ENCODE measurements at places on chromosomes 6 and 20.

- no peak for DNase-seq
Measured at GRCh38 chr6:56104591-56104990, 142.8 kb downstream of the COL21A1 start.

GRCh38 chr6:88919032-88919431, 44.4 kb downstream of the RNGTT start:
- DNase-seq: no peak

DNA sequence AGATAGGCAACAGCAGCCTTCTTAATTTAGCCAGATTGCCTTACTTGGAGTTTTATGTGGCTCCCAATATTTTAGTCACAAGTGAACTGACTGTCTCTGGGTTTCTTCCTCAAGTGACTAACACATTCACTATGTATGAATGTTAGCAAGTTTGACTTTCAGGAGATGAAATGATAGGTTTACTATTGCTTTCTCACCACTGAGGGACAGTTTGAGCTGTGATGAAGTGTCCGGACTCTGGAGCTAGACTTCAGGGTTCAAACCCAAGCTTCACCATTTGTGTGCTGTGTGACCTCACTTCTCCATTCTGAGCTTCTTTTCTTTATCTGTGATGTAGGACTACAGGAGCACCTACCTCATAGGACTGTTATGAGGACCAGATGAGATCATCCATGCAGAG, 8.2 kb downstream of the DHX35 start:
- DNase-seq: no peak

GRCh38 chr20:15364781-15365180, 1027.4 kb upstream of the FLRT3 start:
- no peak for DNase-seq

DNA sequence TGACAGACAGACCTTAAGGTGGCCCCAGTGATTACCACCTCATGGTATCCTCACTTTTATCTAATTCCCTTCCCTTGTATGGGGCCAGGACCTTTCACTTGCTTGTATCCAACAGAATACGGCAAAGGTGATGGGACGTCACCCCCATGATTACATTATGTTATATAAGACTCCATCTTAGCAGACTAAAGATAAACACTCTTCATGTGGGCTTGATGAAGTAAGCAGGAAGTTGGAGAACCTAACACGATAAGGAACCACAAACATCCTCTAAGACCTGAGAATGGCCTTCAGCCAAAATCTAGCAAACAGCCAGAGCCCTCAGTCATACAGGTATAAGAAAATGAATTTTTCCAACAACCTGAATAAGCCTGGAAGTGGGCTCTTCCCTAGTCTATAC, 8.0 kb downstream of the SLC17A3 start:
- DNase-seq: no peak

DNA sequence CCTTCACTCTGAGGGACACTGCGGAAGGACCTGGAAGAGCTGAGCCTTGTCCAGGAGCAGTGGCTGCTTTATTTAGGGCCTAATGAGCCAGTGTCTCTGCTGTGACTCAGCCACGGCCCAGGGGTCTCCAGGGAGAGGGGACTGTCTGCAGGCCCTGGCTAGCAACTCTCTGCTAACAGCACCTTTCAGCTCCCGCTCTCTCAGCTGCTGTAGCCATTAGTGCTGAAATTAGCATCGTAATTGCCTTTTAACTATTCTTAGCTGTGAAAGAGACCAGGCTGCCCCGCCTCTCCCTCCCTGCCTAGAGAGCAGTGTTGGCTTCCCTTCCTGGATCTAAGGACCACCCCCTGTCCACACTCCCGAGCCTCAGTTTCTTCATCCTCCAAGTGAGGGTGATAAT, 53.1 kb upstream of the SLC32A1 start:
- DNase-seq: no peak

GRCh38 chr6:184161-184700, 108.1 kb upstream of the DUSP22 start:
- DNase-seq: no peak

DNA sequence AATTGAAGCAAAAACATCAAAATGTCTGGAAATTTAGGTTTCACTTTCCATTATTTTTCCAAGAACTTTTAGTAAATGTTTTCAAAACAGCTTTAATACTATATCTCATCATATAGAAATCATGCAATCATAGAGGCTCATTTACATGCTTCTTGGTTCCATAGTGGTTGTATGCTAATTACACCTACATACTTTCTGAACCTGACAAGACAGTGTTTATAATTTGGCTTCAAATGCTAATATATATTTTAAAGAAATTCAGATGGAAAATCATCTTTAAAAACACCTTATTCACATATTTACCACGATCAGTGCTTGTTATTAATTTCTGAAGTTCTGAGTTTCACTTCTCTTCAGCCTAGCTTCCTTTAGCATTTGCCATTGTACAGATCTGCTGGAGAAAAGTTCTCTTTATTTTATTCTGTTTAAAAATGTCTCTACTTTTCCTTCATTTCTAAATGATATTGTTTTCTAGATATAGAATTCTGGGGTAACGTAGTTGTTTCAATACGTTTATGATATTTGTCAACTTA, 89.9 kb downstream of the PLCB1 start:
- no peak for DNase-seq

DNA sequence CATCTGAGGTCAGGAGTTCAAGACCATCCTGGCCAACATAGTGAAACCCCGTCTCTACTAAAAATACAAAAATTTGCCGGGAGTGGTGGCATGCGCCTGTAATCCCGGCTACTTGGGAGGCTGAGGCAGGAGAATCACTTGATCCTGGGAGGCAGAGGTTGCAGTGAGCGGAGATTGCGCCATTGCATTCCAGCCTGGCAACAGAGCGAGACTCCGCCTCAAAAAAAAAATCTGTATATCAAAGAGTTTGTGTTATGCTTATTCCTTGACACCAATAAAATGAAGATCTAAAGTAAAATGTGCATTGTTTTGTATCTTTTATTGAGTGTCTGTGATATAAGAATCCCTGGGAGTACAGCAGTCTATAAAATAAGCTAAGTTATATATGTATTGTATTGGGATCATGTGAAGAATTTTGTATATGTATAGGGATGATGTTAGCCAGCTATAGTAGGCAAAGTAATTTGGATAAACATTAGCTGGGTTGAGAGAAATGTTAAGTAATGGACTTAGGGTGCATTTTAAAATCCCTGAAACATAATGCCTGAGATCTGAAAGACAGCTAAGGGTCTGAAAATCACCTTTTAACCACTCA, 10.9 kb downstream of the TBP start:
- DNase-seq: no peak

- no peak for DNase-seq
Measured at GRCh38 chr6:100906325-100906724, 25.2 kb upstream of the ASCC3 start.

- DNase-seq: no peak
Measured at GRCh38 chr6:98014442-98015201, 731.6 kb upstream of the MMS22L start.

- no peak for DNase-seq
Measured at GRCh38 chr20:46375771-46376170, 30.6 kb downstream of the ELMO2 start.

GRCh38 chr6:81054036-81054435, 698.4 kb downstream of the TENT5A start:
- DNase-seq: no peak

- DNase-seq: no peak
Measured at GRCh38 chr6:117564681-117565080, 37.6 kb downstream of the GOPC start.

DNA sequence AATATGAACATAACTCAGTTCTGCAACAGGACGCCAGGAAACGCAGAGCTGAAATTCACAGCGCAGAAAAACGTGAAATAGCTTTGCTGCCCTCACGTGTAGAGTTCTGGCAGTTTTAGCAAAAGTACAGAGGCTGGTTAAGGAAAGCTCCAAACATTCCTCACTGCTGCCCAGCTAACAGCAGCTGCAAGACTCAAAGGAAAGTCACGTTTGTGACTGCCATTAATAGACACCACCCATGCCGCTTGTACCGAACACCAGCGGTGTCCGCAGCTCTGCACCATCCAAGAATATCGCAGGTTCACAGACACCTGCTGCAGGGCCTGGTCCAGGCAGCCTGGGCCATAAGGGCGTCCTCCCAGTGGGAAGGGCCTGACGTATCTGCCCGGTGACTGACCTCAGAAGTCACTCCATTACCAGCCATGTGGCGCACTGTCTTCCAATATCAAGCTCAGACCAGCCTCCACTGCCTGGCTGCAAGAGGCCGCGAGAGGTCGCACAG, 61.4 kb downstream of the WDR27 start:
- no peak for DNase-seq

DNA sequence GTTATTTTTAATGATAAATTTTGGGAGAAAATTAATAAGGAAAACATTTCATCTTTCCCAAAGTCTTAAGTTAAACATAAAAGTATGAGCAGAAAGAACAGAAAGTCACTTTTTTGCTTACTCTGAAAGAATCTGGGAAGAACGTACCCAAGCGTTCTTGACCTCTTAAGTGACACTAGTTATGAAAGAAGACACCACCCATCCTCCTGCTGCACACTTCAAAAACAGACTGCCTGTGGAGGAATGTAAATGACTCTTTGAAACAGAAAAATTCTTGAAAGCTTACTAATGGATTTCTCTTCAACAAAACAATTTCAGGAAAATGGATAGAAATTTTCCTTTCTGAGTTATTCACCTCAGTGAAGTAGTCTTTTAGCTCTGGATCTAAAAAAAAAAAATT, 227.7 kb downstream of the MEI4 start:
- DNase-seq: no peak

DNA sequence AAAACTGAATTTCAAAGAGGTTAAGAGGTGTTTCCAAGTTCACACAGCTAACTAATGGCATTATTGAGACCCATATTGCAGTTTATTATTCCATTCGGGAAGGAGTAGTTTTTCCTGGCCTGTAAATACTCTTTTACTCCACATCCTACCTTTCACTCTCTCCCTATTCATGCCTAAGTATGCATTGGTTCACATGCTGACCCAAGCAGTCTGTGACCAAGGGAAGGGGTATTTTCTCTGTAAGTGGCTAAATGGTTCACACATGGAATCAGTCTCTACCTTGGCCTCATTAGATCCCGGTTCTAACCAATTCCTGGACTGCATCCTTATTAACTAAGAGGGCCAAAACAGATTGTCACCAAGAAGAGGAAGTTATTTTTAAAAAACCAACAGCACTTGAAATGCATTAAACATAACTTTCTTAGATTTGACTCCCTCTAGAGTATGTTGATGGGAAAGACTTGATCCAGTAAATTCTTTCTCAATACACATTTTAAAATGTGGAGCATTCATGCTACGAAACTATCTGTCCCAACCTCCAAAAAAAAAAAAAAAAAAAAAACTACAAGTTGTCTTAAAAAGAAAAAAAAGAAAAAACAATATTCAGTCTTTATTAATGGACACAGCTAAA, 17.8 kb upstream of the RSPO3 start:
- no peak for DNase-seq

GRCh38 chr6:148927586-148927985, 180.8 kb downstream of the UST start:
- no peak for DNase-seq

GRCh38 chr6:105835373-105835772, 250.8 kb upstream of the PRDM1 start:
- no peak for DNase-seq

DNA sequence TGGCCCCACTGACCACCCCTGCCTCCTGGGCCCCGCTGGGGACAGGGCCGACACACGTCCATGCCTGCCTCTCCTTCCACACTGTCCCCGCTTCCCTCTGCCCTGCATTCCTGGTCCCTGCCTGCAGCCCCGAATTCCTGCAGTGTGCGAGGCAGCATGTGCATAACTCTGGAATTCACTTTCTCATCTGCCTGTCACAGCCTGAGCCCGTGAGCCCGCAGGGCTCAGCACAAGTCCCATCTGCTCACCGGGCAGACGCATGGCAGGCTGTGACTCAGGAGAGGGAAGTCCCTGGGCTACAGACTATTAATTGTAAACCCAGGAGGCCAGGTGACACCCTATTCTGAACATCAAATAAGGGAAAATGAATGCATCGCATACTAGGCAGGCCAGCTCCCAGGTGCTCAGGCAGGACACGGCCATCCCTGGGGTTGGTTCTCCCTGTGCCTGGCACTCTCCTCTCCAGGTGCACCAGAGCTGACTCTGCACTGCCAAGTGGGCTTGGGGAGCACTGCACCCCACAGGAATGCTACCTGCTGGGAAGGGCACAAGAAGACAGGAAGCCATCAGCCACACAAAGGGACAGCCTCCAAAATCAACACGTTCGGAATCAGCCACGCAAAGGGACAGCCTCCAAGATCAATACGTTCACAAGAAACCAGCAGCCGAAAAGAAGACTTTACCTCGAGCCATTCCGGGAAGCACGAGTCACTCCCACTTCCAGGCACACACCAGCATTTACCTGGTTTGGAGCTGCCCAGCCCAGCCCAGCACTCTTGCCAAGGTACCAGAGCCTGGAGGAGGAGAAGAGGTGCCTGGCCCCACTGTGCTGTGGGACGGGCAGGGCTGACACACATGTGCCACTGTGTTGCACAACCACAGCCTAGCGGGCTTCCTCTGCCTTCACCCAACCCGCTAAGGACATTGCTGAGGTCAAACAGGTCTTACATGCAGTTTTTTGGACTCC, 65.9 kb downstream of the DLL1 start:
- DNase-seq: no peak

GRCh38 chr6:6886886-6887285, 220.9 kb upstream of the RREB1 start:
- no peak for DNase-seq

- DNase-seq: no peak
Measured at GRCh38 chr20:15302075-15302474, 964.7 kb upstream of the FLRT3 start.

GRCh38 chr6:134732763-134733162, 217.1 kb downstream of the ALDH8A1 start:
- DNase-seq: no peak

- peak; percentile 20 for DNase-seq
Measured at GRCh38 chr6:134111062-134111677, 58.7 kb upstream of the SLC2A12 start.

GRCh38 chr6:158113802-158114201, 54.3 kb downstream of the SERAC1 start:
- DNase-seq: no peak

DNA sequence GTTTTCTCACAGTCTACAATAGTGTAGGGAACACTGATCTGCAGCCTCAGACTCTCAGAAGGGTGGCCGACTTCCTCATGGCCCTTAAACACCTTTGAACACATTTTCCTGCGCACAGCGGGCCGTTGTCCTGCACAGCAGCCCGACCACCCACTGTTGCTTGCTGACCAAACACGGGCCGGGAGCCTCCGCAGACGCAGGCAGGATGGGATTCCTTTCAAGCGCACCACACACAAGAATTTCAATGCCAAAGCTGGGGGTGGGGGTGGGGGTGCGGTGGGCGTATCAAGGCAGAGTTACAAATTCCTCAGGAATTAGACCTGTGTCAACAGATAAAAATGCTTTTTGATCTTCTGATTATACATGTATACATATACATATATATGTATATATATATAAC, 74.5 kb downstream of the HUS1B start:
- DNase-seq: no peak

- DNase-seq: no peak
Measured at GRCh38 chr6:37860226-37860839, 40.8 kb downstream of the ZFAND3 start.

DNA sequence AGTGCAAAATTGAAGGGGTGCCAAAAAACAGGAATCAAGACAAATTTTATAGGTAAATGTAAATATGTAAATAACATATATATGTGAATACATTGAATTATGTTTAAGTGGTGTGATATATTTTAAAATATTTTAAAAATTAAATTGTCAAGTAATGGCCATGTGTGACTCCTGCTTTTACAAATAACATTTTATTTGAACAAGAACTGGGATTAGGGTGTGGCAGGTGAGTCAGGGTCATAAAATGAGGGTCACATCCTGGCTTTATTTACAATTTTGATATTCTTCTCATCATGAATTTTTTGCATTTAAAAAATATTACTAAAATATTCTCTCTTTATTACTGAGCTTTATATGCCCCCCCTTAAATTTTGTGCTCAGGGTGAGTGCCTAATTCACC, 601.1 kb upstream of the MAN1A1 start:
- no peak for DNase-seq

Measured in NCI-H1048 (cell line).